Esophagus squamous epithelium (tissue), 5 donors: ENCODE measurements at places on chromosomes 3 and 15.

DNA sequence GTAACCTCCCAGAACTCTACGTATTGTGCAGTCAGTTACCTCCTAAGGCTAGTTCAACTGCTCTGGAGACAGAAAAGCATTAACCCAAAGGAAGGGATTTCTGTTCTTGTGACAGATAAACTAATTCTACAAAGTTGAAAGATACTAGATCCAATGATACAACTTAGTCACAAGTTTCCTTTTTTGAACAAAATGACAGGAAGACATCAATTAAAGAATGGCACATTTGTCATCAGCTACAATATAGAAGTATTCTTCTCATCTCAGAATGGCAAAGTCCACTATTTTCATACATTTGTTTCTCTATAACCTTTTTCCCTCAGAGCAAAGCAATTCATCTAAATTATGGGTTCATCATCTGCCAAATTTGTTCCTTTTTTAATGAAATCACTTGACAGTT is 43.7 kb downstream of the ISL2 start:
- no peak for DNase-seq

GRCh38 chr3:141575879-141576743 is 89.3 kb downstream of the RASA2 start:
- DNase-seq, result no peak

- DNase-seq, result no peak
Observed at GRCh38 chr3:125367403-125368230, 7.5 kb downstream of the ZNF148 start.

- DNase-seq, result no peak
Observed at GRCh38 chr3:195044411-195044810, 226.5 kb downstream of the XXYLT1 start.

- no peak for DNase-seq
Observed at GRCh38 chr3:51896607-51897305, 6.4 kb downstream of the IQCF1 start.

DNA sequence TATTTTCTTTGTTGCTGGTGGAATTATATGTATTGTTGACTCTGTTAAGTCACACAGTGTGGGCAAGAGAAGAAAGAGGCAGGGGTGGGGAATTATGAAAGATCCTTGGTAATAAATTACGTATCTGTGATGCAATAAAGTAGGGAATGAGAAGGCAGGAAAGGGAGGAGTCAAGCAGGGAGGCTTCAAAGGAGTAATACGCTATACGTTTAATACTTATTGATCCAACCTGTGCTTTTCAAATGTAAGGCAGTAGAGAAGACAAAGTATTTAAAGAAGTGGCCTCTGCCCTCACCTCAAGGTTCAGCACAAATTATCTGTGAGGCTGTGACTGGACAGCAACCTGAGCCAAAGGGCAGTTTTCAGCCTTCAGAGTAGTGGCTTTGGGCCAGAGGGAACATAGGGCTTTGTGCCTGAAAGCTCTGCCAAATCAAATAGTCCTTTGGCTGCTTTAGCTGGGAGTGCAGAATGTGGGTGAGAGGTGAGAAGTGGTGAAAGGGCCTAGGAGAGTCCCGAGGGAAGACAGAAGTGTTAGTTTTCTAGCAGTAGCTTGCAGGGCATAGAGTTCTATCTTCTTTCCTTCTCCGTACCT is 1.2 kb upstream of the PLIN1 start:
- no peak for DNase-seq

GRCh38 chr3:121793078-121793477 is 41.8 kb downstream of the IQCB1 start:
- DNase-seq, result no peak

DNA sequence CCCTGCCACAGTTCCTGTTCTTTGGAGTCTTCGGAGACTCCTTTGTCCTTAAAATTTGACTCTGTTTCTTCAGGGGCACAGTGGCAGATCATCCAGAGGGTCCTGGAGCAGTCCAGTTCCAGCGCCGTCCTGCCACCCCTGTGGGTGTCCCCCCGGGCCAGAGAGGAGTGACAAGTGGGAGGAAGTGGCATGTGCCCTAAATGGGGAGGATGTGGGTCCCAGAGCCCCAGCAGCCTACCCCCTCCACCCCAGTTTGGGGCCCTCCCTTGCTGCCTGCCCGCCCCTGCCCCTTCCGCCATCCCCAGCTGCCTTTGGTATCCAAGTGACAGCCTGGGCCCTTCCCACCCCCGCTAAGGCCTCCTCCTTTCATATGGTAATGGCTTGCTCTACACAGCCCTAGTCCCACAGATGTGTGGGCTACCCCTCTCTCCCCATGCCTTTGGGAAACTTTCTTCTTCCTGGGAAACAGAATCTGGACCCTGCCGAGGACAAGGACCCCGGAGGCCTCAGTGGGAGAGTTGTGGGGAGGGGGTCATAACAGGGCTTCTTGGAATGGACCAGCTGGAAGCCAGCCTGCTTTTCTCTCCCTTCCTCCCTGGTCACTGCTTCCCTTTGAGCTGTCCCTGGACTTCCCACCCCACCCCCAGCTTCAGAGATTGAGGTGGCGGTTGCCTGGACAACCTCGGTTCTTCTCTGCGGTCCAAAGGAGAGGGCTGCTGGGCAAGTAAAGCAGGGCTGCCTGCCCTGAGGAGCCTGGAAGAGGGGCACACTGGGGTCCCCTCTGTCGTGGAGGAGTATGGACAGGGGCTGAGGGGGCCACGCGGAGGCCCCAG is 43.2 kb downstream of the KLHL25 start:
- DNase-seq, result no peak

- DNase-seq, result no peak
Observed at GRCh38 chr3:40173227-40173721, 136.2 kb upstream of the EIF1B start.

DNA sequence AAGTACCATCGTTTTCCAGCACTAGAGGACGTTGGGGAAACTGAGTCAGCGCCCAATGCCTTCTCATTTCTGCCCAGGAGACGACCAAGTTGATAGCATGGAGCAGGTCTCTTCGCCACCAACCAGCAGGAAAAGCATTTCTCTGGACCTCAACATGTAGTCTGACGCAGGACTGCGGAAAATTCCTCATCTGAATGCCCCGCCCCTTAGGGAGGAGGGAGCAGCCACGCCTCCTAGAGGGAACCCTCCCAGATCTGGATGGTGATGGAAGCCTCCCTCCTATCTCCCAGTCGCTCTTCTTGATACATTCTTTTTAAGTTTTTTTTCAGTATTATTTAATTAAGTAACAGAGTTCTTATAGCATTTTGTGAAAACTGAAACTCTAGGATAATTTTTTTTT is 17.4 kb upstream of the MINDY4B start:
- DNase-seq, result no peak
